SIG-M5 (cell line): ENCODE measurements at places on chromosomes 5 and 9.

DNA sequence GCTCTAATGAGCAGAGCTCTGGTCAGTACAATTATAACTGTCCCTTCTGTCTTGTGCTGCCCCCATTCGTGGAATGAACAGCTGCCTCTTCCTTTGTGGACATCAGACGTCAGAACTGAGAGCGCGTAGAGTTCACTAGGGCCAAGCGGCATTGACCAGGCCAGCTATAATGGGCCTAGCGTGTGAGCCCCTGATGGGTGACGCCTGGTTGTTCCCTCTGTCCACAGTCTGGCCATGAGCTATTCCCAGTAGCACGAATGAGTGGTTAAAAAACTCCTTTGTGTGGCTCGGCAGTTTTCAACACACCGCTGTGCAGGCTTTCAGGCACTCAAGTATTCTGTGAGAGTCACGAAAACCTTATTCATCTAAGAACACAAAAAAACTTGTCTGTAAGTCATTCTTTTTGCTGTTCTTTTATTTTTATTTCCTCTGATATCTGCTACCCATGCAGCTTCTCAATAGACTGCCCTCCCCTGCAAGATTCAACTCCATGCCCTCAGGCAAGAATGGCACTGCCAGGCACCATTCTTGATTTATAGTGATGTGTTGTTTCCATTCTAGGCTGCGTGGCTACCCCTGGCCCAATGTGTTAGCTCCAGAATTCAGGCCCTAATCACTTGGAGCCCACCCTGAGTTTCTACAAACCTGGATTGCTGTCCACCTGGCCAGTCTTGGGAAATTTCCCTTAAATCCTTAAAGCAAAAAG lies 52.5 kb downstream of the ANKDD1B start:
- no peak for DNase-seq

DNA sequence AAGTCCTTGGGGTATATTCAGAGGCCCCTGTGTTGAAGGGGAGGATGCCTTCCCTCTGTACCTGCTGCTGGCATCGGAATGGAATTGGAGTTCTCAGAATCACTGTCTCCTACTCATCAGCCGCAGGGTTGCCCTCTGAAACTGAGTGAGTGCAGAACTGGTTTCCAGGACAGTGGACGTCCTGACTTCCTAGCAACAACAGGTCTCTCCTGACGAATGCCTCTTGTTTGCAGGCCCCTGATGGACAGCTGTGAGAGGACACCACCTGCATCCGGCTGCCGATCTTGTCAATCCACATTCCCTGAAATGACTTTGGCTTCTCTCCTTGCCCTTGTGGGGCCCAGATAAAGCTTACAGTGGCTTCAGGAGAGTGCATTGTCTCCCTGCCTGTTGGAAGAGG lies 274.5 kb downstream of the NSG2 start:
- DNase-seq = no peak

DNA sequence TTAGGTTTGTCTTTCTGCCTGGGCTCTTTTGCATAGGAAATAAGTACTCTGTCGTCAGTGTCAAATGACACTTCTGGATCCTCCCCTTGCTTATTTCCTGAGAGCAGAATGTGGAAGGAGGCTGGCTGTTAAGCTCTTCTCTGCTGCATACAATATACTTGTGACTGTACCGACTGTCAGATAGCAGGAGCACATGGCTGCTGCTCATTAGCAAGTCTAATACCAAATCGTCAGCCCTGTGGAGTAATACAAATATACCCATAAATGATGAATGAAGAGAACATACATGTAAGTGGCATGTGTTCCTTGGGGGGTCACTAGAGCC lies at the start of gene GPR151:
Gene GPR151, minus strand, starts transcription at position 40 of the 325 bp plus-strand sequence. CDS start 77 bp downstream, outside the sequence.
- DNase-seq = no peak

- DNase-seq = no peak
Measured at GRCh38 chr5:173153842-173154241, 9.5 kb downstream of the BNIP1 start.

DNA sequence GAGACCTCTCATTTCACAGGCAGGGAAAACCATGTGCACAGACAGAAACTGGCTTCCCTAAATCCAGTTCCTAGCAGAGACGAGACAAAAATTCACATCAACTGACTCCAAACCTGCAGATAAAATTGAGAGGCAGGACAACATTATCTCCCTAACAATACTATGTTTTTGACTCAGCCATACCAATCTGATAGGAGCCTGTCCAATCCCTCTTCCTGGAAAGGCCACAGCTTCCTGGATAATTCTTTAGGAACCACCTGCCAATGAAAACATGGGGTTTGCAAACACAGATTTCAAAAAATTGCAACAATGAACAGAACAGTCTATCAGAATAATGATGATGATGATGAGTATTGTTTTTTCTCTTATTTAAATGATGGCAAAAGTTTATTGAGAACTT lies 22.4 kb downstream of the SH3TC2 start:
- DNase-seq = no peak

- DNase-seq = no peak
Measured at GRCh38 chr9:79812507-79813257, 240.9 kb downstream of the TLE4 start.

DNA sequence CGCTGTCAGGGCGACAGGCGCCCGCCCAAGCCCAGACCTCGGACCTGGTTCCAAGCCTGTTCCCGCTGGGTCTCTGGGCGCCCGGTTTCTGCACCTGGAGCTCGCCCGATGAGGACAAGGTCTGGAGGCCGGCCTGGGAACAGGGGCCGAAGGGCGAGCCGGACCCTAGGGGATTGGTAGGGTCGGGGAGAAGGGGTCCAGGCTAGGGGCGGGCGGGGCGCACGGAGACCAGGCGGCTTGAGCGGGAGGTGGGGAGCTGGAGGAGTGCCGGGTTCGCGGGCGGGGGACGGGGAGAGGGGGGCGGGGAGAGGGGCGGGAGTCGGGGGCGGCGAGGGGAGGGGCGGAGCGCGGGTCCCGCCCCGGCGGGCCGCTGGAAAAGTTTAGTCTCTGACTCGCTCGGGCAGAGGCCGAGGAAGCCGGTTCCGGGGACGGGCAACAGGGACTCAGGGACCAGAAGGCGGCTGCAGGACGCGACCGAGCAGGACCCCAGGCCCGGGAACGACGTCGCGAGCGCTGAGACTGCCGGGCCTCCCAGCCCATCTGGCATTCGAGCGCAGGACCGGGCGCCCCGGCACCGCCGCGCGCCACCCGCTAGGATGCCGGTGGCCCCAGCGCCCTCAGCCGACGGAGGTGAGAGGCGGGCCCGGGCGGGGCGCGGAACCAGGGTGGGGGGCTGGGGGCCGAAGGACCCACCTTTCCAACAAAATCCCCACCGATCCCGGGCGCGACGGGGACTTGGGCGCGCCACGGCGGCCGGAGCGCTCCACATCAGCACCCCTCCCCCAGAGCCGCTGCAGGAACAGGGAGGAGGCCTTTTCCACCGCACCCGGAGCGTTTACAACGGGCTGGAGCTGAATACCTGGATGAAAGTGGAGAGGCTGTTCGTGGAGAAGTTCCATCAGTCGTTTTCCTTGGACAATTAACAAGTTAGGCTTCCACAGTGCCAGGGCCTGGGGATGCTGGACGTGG lies at the start of gene S1PR3:
Gene S1PR3, plus strand, starts transcription at position 403 of the 969 bp plus-strand sequence. CDS start 9,733 bp downstream, outside the sequence.
- no peak for DNase-seq

GRCh38 chr5:131272307-131272706 lies 8.5 kb downstream of the CDC42SE2 start:
- no peak for DNase-seq

- DNase-seq = no peak
Measured at GRCh38 chr5:59716029-59716428, 177.5 kb downstream of the PDE4D start.

GRCh38 chr5:119327018-119327417 lies 28.8 kb upstream of the TNFAIP8 start:
- DNase-seq = no peak

- no peak for DNase-seq
Measured at GRCh38 chr5:108334225-108334624, 47.7 kb downstream of the FBXL17 start.

DNA sequence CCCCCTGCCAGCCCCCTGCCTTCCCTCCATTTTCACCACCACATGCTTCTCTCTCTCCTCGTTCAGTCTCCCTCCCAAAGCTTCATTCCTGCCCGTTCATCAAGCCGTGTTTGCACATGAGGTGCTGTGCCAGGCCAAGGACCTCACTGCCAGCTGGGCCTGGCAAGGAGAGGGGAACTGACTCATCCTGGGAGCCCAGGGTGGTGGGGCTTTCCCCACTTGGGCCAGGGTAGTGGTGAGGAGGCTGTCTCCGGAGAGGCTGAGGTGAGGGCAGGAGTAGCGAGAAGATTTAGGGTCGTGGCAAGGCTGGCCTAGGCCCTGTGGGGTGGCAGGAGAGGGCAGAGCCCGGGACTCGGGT lies 30.4 kb upstream of the NOTCH1 start:
- no peak for DNase-seq

DNA sequence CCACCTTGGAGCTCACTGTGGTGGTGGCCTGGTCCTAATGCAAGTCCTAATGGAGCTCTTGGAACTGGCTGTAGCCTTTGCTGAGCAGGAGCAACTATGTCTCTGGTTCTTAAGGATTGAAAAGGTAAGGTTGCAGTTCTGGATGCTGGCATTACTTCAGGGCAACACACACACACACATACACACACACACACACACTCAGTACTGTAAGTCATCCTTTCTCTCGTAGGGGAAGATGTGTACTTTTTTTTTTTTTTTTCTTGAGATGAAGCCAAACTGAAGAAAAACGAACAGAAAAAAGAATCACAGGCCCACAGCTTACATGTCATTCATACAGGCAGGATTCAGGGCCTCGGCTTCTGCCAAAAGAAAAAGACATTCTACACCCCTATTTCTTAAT lies 81.1 kb upstream of the RPS23 start:
- DNase-seq = no peak

GRCh38 chr9:134695144-134695543 lies 53.5 kb downstream of the COL5A1 start:
- no peak for DNase-seq

GRCh38 chr9:114343471-114344187 lies 14.0 kb downstream of the ORM2 start:
- no peak for DNase-seq

GRCh38 chr5:167943343-167943742 lies 348.1 kb upstream of the WWC1 start:
- no peak for DNase-seq

- DNase-seq = no peak
Measured at GRCh38 chr5:79746642-79747569, 57.3 kb downstream of the CMYA5 start.

GRCh38 chr9:93664549-93665120 lies 88.3 kb downstream of the PHF2 start:
- DNase-seq = no peak

- DNase-seq = no peak
Measured at GRCh38 chr5:37875051-37875787, 35.4 kb upstream of the GDNF start.

GRCh38 chr5:6395102-6395445 lies 16.7 kb upstream of the MED10 start:
- DNase-seq = no peak
